ENCODE measurements at places on chromosomes 7 and 10.

DNA sequence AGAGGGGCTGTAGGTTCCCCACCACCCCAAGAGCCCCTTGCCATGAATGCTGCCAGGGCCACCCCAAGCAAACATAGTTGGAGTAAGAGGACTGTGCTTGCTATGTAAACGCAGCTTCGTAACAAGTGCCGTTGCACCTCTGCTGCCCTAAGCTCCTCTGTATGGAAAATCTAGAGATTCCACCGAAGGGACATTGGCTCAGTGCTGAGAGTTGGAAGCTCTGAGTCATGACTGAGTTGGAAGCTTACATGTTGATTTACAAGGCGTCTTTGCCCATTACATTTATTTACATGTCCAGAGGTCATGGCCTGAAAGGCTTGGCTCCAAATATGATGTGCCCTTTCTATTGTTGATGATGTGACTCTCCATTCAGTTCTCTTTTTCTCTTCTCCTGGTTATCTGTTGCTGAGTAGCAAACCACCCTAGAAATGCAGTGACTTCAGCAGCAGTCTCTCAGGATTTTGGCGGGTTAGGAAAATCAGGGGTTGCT, 233.1 kb upstream of the TCF7L2 start:
- no peak for DNase-seq

DNA sequence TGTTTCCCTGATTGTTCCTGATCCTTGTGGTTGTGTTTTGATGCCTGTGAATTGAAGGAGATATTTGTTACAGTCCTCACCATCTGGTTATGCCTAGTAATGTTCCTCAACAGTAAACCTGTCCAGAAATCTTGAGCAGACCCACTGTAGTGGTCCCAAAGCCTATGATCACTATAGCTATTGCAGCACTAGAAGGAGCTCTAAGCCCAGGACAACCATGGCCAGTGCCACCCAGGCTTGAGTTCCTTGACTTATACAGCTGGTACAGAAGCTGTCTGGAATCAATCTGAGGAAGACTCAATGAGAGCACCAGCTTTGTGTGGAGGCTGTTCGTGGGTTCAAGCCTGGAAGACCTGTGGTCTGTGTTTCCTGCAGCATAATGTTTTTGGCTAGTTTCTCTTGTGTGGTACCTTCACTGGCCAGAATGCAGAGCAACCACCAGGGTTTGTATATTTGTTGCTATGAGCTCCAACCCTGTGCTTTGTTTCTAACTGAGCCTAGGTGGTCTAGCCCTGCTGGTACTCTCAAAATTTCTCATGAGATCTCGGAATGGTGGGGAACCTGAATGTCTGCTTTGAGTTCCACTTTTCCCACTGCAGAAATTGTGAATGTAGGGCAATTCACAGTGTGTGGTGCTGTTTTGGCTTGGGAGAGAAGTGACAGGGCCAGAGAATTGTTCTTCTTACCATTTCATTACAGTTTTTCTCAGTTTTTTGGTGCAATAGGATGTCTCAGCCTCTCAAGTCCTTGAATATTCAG, 355.2 kb downstream of the SUGCT start:
- no peak for DNase-seq

DNA sequence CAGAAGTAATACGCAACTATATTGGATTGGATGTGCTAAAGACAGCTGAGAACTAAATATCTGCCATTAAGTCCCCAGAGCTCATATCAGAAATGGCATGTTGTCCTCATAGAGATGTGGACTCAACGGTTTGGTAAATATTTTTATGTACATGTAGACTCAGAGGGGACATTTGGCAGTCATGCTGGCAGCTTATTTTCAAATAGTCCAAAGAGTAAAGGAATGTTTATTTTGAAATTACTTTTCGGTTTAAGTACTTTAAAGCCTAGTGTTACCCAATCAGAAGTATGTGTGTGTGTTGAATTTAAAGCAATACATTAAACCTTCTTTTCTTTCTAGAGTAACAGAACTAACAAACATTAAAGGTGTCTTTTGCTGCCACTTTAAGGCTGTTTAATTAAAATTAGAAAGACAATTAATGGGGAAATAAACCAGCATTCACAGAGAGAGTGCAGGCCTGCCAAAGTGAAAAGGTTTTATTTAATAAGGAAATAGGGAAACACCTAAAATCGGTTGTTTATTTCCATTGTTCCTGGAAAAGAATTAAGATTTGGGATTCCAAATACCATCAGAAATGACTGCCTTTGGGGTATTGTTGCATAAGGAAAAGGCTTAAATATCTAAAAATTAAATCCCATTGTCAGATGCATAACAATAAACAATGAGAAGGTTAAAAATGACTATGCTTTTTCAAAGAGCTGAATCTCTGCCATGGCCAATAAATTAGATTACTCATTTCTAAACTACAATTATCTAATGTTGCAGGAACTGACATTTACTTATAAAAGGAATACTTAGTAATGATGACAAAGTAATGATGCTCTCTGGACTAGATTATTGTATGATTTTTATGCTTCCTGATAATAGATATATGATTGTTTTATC, 113.4 kb upstream of the AHR start:
- no peak for DNase-seq

DNA sequence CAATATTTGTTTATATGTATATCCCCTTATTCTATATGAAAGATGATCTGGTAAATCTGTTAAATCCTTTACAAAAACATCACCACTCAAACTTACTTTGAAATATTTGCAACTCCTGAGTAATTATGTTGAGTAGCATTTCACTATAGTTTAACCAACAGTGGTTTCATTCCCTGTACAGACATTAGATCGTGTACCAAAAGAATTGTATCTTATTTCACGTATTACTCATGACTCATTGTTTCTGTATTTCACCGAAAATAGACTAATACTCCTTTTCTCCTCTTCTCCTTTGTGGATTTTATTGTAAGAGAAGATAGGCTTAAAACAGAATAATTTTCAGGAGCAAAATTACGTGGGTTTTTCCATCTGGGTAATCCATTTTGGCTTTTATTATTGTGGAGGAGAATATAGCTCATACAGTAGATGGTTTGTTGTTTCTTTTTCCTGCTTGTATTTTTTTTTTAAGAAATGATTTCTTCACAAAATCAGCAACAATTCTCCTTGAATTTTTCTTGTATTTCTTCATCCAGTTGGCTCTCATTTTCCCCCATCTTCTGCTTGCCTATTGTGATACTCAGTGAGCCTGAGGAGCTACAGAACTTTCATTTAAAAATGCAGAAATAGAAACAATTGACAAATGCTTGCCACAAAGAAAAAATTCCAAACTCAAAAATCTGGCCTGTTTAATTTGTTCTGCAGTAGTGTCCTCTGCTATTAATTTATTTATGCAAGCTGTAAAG, 90.6 kb upstream of the OIT3 start:
- no peak for DNase-seq

DNA sequence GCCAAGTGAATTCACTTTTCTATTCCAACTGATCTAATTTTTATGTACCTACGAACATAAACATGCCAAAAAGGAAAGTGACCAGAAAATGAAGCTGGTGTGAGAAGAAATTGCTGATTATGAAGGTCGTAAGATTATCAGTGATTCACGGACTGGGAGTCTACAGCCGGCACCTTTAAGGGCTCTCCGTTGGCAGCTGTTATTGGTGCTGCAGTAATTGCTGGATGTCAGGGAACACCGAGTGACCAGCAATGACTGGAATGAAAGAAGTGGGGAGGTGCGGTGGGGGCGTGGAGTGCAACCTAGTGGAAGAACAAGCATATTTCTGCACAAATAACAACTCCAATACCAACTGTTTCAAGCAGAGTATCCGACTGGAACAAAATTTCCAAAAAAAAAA, 109.8 kb upstream of the TARP start:
- DNase-seq: no peak

Data from activated B cell treated with CpG ODN at 0.5 μM for 24 hours (primary cell).